ENCODE measurements at places on chromosomes 6 and 20.
A peak's percentile ranks its signal among the peaks of the same experiment; 100 is the strongest.

GRCh38 chr6:143213859-143214376 lies 153.2 kb downstream of the AIG1 start:
- DNase-seq: no peak

- no peak for DNase-seq
These were observed 300.7 kb downstream of the TENT5A start for GRCh38 chr6:81451787-81452186.

GRCh38 chr6:118500130-118501015 lies 47.7 kb upstream of the PLN start:
- no peak for DNase-seq

- DNase-seq: peak; percentile 53
These were observed 523 bp downstream of the TMEM30A start for GRCh38 chr6:75283907-75284631.

- DNase-seq: no peak
These were observed at the start of gene COL12A1 for GRCh38 chr6:75205776-75206575. Gene COL12A1 (minus strand): TSS chr6:75206053. CDS start chr6:75202792, 3,261 bp downstream.

DNA sequence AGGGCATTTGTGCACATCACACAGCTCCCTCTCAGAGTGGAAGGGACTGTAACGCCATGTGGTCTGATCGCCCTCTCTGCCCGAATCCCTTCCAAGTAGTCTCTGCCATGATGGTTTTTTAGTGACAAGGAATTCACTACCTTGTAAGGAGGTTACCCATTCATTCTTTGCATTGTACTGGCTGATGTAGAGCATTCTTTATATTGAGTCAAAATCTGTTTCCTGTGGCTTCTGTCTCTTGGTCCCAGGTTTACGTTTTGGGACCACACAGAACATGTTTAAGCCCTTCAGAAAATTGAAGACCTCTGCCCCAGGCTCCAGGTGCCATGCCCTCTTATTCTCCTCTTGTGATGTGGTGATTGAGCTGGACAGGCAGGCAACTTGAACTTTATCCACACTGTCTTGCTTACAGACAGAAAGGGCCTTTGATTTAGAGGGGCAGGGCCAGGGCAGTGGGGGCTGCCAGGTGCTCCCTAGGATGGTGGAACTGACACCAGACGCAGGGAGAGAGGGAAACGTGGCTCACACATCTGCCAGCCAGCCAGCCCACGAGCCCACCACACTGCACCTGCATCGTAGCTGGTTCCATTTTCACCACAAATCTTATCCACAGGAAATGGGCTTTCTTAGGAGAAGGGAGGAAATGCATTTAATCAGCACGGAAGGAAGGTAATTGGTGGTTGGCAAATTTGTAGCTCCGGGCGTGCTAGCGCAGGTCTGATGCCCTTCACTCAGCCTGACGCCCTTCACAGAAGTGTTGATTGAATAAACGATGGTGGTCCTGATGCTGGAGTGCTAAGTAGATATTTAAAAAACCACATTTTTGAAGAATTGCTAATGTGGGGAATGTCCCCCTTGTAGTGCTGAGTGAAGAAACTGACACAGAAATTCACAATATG lies 78.2 kb downstream of the TCP11 start:
- DNase-seq: no peak

- peak; percentile 77 for DNase-seq
These were observed 193.1 kb upstream of the SHLD1 start for GRCh38 chr20:5557123-5557522.

GRCh38 chr20:4483486-4483885 lies 238.2 kb upstream of the PRND start:
- DNase-seq: no peak

- no peak for DNase-seq
These were observed 195.7 kb upstream of the KCNK16 start for GRCh38 chr6:39518221-39518620.

DNA sequence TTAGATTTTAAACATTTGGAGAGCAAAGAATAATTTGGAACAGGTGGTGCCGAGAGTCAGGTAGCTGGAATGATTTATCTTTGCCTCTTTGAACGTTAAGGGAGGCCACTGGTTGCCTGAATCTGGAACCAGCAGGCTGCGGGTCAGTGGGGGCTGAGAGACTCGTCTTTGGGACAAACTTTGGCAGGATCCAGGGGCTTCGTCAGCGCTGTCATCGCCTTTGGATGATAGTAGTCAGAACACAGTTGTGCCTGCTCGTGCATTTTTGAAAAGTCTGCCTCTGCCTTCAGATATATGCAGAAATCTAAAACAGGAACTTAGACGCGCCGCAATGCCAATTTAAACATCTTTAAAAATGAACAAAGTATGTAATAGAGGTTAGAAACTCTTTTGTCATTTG lies 5.0 kb downstream of the EYA2 start:
- no peak for DNase-seq

- no peak for DNase-seq
These were observed 83.2 kb upstream of the EYA2 start for GRCh38 chr20:46811224-46812084.

DNA sequence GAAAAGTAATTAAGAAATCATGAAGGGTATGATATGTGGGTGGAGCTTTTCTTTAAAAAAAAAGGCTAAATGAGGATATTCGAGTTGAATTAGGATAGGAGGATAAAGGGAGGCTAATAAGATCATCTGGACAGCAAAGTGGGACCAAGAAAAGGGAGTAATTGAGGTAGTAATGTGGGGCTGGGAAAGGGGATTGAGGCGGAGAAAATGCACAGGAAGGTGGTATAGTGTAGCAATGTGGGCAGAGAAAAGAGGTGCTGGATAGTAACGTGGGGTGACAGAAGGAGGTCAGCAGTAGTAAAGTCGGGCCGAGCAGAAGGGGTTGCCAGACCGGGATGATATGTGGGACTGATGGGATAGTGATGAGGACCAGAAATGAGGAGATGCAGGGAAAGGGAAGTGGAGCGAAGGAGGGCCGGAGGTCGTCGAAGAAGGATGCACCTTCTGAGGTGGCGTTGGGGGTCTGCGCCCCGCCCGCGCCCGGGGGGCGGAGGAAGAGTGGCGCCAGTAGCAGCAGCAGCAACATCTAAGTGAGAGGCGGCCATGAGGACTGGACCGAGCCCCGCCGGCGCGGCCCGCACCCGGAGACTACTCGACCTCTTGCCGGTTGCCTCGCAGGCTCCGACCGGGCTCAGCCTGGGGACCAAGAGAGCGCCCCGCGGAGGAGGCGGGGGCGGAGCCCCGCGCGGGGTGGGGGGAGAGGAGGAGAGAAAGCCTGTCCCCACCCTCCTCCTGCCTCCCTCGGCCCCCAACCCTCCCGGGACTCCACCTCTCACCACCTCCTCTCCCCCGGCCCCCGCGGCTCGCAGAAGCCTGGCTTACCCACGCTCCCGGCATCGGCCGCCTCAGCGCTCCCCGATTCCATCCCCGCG lies 887 bp downstream of the GABBR1 start:
- peak; percentile 62 for DNase-seq

- DNase-seq: no peak
These were observed 197.1 kb downstream of the CDH4 start for GRCh38 chr20:61449057-61449609.

DNA sequence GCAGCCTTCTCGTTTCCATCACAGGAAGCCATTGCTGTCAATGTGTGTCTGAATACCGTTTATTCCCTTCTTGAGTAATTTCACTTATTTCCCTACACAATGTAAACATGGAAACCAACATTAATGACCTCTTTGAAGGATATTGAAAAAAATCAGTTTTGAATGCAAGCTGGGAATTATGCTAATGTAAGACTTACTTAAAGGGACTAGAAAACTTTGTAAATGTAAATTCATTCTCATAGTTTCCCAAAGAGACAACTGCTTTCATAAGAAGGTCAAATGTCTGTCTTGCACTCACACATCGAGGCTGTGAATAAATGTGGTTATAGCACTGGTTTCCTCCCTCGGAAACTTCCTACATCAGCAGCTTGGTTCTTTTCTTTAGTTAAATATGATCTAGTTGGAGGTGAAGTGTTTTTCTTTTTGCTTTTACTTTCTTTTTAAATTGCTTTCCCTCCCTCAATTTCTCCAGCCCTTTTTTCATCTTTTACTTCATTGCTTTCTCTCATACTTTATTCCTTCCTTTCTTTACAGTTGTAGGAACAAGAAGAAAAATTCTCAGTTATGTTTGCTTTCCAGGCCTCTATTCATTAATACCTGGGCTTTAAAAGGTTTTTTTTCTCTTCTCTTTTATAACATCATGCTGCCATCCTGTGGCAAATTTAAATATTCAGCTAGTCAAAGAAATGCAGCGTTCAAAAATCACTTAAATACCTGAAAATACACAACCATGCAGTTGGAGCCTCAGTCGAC lies 108.3 kb downstream of the TNFAIP3 start:
- peak; percentile 60 for DNase-seq

DNA sequence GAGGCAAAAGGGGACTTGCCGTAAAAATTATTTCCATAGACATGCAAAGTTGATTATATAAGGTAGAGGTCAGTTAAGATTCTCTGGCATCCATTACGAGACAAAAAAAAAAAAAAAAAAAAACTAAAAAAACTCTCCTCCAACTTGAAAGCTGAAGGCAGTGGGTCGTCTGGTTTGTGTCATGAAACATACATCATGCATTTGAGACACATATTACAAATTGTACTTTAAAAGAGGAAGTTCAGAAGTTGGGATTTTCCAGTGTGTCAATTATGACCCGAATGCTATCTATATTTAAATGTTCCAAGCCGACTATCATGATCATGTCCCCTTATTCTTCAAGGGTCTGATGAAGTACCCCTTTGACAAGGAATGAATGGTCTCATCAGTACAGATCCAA lies 125.1 kb downstream of the ZNF217 start:
- no peak for DNase-seq

DNA sequence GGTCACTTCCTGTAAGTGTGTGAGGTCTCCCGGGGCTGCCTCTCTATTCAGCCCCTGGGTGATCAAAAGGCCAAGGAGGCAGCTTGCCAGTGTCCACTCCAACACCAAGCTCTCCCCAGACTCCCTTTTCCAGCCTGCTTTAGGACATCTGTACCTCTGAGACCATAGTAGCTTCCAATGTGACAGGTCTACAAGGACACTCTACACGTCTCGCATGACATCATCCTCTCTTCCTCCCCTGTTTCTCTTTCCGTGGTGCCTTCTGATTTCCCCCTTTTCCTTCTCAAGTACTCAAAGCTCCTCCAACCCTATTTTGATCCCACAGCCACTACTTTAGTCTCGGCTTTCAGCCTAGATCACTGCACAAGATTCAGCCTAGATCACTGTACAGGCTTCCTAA lies 26.4 kb downstream of the HLA-F start:
- no peak for DNase-seq

DNA sequence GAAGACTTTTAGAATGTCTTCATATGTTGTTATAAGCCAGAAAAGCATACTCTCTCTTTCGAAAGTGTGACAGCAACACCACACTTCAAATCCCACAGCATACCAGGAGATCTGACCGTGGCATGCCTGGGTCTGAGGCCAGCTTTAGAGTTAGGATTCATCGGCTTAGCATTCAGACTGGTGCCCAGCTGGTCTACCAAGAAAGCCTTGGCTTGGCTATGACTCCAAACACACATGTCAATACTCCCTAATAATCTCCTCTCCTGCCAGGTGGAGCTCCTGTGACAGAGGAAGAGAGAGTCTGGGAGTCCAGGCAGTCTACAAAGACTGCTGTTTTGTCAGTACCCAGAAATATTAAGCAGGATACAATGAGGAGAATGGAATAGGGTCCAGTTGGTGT lies 77.1 kb upstream of the MAN1A1 start:
- no peak for DNase-seq

- DNase-seq: no peak
These were observed 161.6 kb downstream of the ADAT2 start for GRCh38 chr6:143288923-143289322.

- no peak for DNase-seq
These were observed 84.6 kb upstream of the DST start for GRCh38 chr6:56727097-56727850.

- DNase-seq: no peak
These were observed 192.6 kb downstream of the HIVEP2 start for GRCh38 chr6:142752348-142752747.

- DNase-seq: no peak
These were observed 52.5 kb downstream of the CHMP4B start for GRCh38 chr20:33863440-33864323.

DNA sequence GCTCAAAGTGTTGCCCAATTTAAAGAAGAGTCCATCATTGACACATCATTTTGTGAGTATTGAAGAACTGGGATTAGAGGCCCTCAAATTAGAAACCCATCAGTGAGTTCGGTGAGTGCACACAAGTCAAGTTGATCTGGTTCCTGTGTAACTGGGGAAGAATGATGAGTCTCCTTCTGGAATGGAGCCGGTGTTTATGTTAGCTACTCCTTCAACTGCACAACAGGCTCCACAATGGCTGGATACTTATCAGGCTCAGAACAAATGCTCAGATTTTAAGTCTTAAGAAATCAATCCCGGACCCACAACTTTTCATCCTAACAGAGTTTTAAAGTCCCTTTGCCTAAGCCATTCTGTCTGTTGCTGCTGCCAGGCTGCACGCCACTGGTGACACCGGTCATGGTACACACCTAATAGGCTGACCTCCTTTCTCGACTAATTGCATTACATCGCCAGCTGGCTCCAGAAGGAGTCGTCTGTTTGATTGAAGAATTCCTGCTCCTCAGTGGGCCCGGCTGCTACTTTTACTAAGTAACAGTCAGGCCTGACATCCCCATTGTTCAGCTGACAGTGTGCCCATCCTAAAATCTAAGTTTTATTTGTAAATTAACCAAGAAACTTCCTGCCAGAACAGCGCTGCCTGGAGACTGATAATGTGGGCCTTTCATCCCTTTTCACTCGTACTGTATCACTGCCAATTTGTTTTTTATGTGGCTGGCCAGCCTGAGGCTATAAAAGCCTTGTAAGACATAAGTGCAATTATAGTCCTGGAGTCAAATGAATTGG lies 130.4 kb downstream of the INSM1 start:
- DNase-seq: no peak

DNA sequence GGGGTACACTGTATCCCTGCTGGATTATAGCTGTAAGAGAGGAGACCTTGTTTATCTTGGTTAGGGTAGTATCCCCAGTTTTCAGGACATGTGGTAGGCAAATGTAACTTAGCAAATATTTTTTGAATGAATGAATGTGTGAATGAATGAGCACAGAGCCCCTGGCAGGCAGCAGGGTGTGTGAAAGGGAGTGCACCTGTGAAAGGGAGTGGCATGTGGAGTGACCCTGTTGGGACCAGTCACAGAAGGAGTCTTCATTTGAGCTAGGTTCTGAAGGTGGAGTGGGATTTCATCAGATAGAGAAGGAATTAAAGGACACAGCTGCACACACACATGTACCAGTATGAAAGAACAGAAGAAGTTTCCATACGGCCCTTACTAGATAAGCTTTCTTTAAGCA lies 4.9 kb downstream of the SMAP1 start:
- DNase-seq: no peak

GRCh38 chr6:99592900-99593299 lies 13.7 kb upstream of the PRDM13 start:
- DNase-seq: no peak

- DNase-seq: no peak
These were observed 155.5 kb downstream of the CDH26 start for GRCh38 chr20:60113771-60114170.

- no peak for DNase-seq
These were observed 20.4 kb downstream of the IL20RA start for GRCh38 chr6:137024237-137024990.

DNA sequence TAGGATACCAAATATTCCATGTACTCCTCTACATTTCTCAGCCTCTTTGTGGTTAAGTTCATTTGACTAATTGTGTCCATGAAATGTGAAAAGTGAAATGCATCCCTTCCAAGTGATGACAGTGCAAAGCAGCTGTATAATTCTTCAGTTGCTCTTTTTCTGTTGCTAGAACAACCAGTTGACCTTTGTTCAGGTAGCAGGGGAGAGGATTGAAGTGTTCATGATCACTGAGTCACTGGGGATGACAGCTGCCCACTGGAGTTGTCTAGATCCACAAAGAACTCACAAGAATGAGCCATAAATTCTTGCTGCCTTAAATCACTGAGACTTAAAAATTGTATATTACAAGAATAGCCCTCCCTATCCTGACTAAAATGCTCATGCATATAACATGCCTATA lies 254.6 kb downstream of the EPHA7 start:
- no peak for DNase-seq
